ENCODE measurements at places on chromosomes 7 and 10.

GRCh38 chr10:33657913-33658312 is 323.4 kb upstream of the NRP1 start:
- DNase-seq = no peak

DNA sequence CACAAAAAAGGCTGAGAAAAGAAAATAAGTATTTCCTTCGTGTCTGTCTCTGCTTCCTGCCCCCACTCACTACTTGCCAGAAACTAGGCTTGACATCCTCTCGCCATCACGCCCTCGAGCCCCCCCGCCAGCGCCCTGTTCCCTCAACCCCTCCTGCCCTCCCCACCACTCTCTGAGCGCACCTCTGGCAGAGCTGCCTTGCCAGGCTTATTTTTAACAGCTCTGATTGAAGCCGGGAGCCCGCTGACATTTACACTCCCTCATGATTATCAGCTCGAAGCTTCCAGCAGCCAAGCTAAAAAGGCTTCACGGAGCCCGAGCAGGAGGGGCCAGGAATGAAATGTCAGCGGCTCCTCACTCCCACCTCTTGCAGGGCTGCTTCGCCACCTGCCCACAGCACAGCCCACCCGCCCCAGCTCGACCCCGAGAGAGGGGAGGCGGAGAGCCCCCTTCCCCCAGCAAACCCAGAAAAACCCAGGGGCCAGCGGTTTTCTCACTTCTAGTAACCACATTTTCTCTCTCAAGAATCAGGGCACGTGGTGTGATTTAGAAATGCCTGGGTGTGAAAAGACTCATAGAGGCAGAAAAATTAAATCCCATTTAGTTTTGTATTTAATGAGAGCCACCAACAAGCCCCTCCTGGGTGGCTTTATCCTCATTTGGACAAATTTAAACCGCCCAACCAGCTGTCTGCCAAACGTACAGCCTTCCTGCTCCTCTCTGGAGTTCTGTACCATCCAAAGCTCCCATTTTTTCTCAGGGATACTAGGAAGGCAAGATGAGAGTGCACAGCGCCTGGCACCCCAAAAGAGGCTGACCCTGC is 89.3 kb downstream of the SLIT1 start:
- peak; percentile 9 for DNase-seq

GRCh38 chr7:103613655-103614642 is 167.9 kb upstream of the SLC26A5 start:
- DNase-seq = no peak

DNA sequence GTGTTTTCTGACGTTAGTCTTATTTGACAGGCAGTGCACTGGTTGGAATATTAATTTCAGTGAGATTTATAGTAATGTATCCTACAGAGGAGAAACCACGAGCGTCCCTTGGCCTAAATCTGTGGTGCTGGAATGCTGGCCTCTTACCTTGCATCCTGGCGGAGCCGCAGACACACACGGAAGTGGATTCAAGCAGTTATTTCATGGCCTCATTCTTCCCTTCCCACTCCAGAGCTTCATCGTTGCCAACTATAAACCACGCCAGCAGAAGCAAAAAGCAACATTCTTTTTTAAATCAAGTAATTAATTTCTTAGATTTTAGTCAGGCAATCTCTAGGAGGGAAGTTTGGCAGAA is 13.1 kb downstream of the WIPI2 start:
- peak; percentile 3 for DNase-seq

DNA sequence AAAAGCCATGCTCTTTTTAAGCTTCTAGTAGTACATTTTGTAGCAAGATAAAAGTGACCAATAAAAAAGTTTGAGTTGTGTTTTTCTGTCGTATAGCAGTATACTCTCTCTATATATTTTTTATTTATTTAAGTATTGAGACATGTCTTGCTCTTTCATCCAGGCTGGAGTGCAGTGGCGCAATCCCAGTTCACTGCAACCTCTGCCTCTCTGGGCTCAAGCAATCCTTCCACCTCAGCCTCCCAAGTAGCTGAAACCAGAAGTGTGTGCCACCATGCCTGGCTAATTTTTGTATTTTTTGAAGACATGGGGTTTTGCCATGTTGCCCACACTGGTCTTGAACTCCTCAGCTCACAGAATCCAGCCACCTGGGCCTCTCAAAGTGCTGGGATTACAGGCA is 2.8 kb downstream of the SUGCT start:
- no peak for DNase-seq

GRCh38 chr10:98170249-98171117 is 36.0 kb downstream of the R3HCC1L start:
- peak; percentile 45 for DNase-seq

DNA sequence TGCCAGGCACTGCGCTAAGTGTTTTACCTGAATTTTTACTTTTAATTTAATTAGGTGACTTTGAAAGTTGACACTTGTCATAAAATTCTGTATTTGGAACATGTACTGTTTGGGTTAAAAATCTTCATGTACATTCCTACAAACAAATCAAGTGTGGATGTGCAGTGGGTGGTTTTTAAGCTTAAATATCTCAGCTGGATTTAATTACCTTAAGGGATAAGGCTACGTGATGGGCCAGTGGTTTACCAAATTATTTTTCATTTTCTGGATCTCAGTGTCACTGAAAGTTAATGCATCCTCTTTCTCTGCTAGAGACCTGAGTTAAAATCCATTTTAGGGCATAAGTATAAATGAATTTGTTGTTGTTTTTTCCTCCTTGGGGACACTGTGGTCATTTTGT is 51.1 kb downstream of the EXOC4 start:
- DNase-seq = no peak

- no peak for DNase-seq
Observed at GRCh38 chr7:9889554-9889953, 1084.1 kb upstream of the PHF14 start.

GRCh38 chr7:14048889-14049288 is 59.4 kb upstream of the ETV1 start:
- no peak for DNase-seq

GRCh38 chr7:68858497-68858896 is 739.8 kb upstream of the AUTS2 start:
- no peak for DNase-seq

DNA sequence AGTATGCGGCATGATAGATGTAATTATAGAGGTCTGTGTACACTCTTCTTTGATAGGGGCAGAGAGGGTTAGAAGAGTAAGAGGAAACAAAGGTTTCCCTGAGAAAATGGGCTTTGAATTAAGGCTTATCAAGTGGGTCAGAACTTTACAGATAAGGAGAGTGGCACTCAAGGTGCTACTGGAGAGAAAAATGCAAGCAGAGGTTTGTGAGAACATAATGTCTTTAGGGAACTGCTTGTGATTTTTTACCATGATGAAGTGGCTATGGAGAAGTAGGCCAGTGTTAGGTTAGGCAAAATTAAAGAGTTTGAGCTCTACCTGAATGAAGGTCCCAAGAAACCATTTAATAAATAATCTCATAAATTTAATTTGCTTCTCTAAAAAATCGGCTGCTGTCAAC is 14.3 kb downstream of the STARD3NL start:
- no peak for DNase-seq

DNA sequence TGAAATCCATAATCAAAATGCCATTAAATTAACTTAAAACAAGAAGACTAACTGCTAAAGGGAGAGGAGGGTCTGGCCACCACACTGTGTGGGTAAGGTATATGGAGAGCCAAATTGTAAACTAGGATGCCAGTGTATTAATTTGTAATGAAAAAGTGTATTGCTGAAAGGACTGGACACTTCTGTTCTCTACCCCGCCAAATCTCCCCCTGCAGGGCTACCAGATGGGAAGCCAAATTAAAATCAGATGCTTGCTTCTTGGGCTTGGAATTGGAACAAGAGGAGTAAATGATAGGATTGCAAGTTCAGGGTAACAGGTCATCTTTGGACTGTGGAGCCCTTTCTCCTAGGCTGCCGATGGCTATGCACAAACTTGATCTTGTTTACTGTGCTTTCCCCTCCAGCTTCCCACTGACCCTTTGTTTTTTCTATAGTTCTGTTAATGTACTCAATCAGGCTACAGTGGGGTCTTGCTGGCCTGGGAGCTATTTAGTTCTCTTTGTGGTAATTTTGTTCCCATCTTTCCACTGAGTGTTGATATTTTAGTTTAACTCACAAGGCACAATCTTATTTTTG is 932.1 kb upstream of the C7orf33 start:
- DNase-seq = no peak

- DNase-seq = no peak
Observed at GRCh38 chr10:79239924-79240581, 107.2 kb upstream of the PPIF start.

GRCh38 chr7:37323966-37324365 is 124.7 kb downstream of the ELMO1 start:
- no peak for DNase-seq

DNA sequence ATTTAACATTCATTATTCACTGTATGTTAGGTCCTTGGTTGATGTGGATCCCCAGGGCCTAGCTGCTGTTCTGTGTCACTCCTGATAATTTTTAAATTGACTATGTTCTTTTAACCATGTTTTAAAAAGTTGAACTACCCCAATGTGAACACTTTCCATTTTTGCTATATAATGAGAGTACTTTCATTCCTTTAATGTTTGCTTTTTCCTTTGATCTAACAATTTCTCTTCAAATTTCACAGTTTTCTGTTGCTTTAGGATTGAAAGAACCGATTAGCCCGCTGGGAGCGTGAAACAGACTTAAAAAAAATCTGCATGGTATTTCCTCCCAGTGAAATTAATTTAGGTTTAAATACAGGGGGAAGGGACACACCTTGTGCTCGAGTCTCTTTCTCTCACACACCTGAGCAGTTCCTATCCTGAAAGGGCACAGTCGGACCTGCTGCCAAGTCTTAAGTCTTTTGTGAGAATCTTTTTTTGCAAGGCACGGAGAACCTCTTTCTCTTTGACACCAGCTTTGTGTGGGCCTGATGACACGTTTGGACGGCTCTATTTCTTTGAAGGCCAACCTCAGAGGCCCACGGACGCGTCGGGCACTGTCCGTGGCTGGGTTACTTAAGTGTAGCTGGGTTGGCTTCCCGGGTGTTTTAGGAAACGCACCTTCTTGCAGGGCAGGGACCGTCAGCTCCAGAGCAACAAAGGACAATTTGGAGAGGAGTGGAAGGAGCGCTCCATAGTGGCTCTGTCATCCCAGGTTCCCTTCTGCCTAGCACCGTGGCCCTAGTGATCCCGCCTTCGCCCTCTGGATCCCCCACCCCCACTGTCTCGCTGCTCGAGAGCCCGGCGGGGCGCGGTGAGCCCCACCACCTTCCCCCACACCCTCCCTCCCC is 1.0 kb upstream of the CHN2 start:
- no peak for DNase-seq

DNA sequence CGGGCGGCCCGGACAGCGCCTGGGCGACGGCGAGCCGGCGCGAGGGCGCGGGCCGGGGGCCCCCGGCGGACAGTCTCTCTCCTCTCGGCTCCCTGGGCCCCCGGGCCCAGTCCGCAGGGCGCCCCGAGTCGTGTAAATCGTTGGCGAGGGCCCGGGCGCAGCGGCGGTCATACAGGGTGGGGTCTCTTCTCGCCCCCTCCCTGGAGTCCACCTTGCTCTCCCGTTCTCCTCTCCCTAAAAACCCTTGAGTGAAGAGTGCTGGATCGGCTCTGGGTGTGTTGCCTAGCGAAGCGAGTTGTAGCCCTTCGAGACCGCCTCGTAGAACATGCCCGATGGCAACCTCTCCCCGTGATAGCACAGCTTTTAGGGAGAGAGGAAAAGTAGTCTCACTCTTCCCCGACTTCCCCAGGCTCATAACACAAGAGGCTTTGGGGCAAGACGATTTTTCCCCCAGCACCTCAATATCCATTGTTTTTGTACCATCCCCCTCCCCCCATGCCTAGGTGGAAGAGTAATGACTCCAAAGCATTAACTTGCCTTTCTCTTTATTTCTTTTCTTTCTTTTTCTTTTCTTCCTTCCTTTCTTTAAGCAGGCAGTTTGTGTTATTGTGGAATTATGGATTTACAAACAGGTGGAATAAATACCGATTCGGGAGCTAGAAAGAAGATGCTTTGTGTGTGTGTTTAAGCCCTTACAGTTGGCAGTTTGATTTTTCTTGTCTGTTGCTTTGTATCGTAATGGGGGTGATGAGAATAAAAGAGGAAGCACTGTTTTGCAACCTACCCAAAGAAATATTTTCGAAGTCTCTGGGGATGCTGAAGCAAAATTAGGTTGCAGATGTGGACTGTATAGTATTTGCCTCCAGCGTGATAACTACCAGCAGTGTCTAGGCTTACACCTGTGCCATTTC is 822 bp downstream of the SHOC2 start:
- DNase-seq = peak; percentile 27

- DNase-seq = no peak
Observed at GRCh38 chr7:151873402-151873965, 3.4 kb downstream of the PRKAG2 start.

GRCh38 chr10:30680908-30681307 is 51.4 kb upstream of the LYZL2 start:
- no peak for DNase-seq

DNA sequence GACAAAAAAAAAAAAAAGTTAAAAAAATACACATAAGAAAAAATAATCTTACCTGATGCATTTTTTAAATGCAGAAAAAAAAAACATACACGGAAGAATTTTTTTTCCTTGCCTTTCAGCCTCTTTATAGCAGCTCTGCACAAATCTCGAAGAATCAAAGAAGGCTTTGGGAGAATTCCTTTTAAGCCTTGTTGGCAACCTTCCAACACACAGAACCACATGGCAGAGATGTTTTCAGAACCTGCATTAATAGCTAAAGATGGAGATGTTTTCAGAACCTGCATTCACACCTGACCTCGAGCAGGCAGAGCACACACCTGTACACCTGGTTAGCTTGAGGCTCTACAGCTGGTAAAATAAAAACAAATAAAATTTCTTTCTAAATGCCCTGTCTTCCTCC is 65.6 kb downstream of the DOCK4 start:
- no peak for DNase-seq

GRCh38 chr7:54823776-54824175 is 64.8 kb upstream of the SEC61G start:
- peak; percentile 41 for DNase-seq

DNA sequence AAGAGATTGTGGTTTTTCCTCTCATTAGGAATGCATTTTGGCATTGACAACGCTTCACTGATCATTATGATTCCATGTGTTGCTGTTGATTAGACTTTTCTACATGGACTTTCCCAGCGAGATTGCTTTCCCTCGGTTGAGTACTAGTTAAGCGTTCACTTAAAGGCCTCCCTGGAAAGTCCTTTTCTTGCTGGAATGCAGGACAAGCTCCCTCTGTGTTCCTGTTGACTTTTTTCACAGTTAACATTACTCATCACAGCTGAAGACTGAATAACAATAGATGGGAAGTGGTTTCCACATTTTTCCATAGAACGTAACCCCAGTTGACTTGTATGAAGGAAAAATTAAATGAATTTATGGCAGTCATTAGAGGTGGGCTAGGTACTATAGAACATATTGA is 2.6 kb upstream of the CAV1 start:
- DNase-seq = peak; percentile 29

- no peak for DNase-seq
Observed at GRCh38 chr10:69574571-69574978, 1.4 kb upstream of the NEUROG3 start.

DNA sequence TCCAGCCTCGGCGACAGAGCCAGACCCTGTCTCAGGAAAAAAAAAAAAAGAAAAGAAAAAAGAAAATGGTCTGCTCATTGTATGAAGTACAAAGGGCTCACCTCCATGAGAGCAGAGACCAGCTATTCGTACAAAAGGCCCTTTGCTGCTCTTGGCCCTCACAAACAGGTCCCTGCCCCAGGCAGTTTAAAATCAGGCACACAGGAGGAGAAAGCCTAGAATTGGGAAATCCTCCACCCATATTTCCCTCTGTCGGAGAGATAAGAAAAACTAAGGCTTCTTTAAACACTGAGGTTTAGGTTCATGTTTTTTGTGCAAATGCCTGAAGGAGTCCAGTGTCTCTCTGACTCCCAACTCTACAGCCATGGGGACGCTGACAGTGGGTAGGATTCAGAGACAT is 15.1 kb downstream of the GNA12 start:
- DNase-seq = no peak

Measured in muscle of back (tissue), 13 donors.